Hematopoietic multipotent progenitor cell (in vitro differentiated cells): ENCODE measurements at places on chromosomes 16 and 17.
A peak's percentile ranks its signal among the peaks of the same experiment; 100 is the strongest.

DNA sequence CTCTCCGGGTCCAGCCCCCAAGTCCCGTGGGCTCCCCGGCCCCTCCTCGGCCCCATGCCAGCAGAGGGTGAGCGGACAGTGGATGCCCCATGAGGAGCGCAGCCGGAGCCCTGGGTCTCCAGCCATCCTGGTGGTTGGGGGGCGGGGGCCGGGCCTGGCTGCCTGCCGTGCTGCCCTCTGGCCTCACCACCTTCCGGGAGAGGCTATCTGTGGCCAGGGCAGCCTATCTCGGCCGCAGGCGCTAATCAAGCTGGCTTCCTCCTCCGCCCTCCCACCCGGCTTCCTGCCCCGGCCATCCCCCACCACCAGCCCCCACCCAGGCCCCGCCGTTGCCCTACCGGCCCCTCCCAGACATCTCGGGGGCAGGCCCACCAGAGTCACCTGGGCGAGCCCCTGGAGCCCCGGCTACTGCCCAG lies 46.8 kb downstream of the ZFPM1 start:
- no peak for DNase-seq

GRCh38 chr17:71935341-71935740 lies 185.5 kb upstream of the SOX9 start:
- no peak for DNase-seq

DNA sequence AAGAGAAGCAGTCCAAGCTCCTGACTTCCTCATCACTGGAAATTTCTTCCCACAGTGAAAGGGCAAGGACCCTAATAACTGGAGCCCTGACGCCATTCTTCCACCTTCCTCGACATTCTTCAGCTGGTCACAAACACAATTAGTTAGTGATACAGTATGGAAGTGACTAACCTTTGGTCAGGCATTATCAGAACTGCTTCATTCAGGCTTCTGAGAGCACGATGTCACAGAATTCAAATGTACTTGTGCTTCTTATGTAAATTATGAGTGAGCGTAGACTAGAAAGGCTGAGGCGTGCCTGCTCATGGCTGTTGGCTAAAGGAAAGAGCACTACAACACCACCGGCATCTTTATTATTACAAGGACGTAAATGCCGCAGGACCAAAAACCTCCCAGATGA lies 302.9 kb upstream of the AXIN2 start:
- DNase-seq = no peak

DNA sequence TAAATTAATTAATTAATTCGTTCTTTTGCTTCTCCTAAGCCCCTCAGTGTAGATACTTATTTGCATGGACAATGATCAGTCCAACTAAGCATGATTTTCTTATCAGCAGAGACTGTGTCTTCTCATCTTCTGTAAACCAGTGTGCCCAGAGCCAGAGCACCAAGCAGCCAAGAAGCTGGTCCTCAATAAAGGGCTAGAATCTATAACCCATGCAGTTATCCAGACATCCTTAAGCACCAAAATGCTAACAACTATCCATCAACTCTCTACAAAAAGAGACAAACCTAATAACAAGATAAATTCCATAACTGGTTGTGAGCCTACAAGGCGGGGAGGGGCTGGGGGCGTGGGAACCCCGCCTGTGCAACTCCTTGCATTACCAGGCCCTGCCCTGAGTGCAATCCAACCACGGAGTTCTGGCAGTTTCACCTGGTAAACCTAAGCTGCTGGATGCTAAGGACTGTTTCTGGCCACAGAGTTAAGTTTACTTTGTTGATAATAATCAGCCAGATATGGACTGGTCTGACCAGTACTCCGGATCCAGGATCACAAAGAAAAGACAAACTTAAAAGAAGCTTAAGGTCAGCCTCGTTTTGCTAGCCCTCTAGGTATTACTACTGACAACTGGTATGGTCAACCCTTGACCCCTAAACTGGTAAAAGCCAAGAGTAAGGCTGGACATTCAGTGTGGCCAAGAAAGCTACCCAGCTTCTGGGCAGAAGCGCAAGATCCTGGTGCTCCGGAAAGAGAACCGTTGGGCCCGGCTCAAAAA lies 51.5 kb downstream of the ZFHX3 start:
- DNase-seq = no peak

GRCh38 chr17:3803308-3803640 lies 2.3 kb upstream of the ITGAE start:
- DNase-seq = no peak

DNA sequence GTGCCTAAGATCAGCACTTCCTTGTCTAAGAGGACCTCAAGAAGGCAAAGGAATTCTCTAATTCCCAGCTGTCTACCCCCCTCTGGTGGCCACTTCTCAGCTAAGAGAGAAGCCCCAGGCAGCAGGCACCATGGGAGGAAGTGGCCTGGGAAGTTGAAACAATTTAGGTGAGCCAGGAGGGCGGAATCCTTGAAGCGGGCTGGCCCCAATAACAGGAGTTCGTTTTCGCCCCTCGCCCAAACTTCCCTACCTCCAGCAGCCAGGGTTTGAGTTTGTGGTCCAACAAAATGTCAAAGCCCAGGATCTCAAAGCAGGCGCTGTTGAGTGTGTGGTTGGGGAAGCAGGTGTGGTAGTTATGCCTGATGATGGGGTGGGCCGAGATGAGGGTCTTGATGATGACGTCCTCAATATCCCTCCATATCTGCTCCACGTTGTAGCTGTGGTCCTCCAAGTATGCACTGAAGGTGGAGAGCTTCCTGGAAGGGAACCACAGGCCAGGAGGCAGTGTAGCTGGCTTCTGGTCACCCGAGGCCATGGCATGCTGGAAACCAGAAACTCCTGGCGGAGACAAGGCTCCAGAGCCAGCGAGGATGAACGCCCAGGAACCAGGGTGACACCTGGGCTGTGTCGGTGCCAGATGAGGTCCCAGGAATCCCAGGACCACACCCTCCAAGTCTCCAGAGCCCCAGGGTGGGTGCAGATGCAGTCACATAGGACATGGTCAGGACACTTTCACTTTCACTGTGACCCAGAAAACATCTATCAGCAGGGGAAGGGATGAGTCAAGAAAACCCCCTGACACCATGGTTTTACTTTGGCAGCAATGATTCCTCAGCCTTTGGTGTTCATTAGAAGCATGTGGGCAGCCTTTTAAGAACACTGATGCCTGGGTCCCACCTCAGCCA lies 25.6 kb downstream of the TTLL6 start:
- peak; percentile 69 for DNase-seq

GRCh38 chr16:19068237-19068815 lies 912 bp downstream of the COQ7 start:
- DNase-seq = no peak

DNA sequence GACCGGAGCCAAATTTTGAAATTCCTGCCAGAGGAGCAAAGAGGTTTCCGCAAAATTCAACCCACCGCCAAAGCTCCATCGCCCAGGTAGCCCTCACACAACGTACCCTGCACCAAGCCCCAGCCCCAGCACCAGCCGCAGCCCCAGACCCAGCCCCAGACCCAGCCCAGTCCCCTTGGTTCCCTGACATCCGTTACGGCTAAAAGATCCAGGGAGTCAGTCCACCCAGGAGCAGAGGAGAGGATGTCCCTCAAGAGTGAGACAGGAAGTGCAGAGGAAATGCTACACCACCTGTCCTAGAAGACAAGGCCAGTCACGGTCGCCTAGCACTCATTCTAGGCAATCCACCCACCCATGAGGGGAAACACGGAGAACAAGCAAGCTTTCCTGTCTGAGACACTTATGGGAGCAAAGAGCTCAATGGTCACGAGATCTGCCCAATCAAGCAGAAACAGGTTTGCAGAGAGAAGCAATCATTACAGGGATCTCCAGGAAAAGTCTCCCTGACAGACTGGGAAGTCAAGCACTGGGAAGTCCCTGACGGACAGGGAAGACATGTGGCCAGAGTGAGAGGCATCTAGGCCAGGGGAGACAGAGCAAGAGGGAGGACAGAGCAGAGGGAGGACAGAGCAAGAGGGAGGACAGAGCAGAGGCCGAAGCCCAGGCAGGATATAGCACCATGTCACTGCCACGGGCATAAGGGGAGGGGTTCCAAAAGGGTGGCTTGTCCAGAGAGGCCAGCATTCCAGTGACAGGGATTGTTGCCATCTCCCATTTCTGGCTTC lies 15.0 kb upstream of the KCNJ18 start:
- no peak for DNase-seq

GRCh38 chr17:38328620-38329019 lies 15.1 kb downstream of the GPR179 start:
- DNase-seq = no peak

GRCh38 chr16:8862309-8863130 lies 6.3 kb downstream of the CARHSP1 start:
- DNase-seq = no peak

GRCh38 chr16:74477226-74477625 lies 55.9 kb upstream of the CLEC18B start:
- no peak for DNase-seq

DNA sequence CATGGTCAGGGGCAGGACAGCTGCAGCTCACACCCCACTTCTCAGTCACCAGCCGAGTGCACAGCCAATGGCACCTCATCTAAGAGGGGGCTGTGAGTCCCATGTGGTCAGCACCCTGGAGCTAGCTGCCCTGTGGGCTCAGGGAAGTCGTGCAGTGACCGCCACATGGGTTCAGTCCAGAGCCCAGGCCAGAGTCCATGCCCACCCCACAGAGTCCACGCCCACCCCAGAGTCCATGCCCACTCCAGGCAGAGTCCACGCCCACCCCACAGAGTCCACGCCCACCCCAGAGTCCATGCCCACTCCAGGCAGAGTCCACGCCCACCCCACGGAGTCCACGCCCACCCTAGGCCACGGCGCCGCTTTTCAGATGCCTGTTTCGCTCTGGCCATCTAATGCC lies 24.1 kb downstream of the SLC7A5 start:
- DNase-seq = no peak
